ENCODE measurements at places on chromosomes 1 and 21.

DNA sequence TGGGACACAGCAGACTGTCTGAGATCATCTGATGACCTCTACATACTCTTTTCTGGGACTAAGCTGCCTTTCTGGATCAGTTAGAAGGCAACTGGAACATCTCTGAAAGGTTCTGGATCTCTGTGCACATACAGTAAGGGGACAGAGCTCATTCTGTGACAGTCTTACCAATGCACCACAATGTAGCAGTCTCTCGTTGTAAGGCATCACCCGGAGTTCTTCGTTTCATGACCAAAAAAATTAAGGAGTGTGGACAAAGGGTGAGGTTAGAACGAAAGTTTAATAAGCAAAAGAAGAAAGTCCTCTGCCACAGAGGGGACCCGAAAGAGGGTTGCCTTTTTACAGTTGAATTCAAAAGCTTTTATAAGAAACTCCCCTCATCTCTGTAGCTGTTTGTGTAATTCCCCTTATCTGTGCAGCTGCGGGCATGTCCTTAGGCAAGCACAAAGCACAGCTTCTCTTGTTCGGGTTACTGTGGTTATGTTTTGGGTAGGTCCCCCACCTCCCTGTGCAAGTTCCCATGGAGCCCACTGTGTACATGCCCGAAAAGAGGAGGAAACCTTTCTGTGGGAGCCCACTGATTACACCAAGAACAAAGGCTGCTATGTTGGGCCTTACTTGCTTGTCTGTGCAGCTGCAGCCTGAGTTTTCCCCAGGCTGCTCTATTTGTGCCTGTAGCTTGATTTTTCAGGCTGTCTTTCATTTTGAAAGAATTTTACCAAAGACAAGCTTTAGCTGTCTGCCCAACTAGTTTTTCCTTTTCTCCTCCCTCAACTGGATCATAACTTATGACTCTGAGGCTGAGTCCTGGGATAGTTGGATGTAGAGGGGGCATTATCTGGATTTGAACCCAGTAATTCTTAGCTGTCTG lies 53.1 kb upstream of the CACNA1E start:
- DNase-seq: no peak

- DNase-seq: no peak
These were observed 27.9 kb downstream of the SLC45A1 start for GRCh38 chr1:8345621-8346415.

- DNase-seq: peak; percentile 63
These were observed 24.7 kb upstream of the LAMC1 start for GRCh38 chr1:182998482-182998881.

DNA sequence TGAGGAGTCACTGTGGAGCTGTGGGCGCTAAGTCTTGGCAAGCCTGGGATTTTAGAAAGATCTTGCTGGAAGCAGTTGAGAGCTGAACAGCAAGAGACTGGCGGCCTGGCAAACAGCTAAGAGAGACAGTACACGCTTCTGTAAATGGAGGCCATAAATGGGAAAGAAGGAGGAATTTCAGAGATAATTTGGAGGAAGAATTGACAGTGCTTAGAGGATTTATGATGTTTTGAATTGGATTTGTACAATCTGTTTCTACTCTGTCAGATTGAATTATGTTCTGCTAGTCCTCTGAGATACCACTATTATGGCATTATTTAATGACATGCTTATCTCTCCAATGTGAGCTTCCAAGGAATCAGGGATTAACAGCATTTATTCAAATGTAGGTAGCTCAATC lies 50.1 kb downstream of the ABCA4 start:
- no peak for DNase-seq

- no peak for DNase-seq
These were observed 1.9 kb upstream of the MGST3 start for GRCh38 chr1:165629151-165629550.
